ENCODE measurements at places on chromosomes 3 and 15.

DNA sequence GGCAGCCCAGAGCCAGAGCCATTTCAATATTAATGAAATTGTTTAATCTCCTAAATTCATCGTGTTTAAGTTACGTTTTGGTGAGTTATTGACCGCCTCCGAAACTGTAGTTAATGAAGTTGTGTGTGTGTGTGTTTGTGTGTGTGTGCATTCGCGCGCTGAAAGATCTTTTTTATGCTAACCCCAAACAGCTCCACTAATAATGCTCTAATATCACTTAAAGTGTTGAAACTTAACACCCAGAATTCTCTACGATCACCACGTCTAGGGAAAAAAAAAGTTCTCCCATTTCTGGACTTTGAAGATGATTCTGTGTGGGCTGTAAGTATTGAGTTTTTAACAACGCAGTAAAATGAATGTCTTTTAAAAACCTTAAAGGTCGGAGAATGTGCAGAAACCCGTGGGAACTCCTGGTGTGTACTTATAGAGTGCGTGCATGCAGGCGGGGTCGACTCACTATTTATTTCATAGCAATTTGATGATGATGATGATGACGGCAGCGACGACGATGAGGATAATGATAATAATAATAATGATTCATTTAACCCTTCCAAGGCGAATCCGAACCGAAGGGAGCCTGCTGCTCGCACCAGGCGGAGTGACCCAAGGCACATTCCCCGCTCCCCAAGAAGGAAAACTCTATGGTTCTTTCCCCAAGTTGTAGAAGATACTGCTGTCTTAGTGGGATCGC, 1.4 kb upstream of the FOXB1 start:
- DNase-seq = no peak

GRCh38 chr15:75037685-75038084, 14.3 kb downstream of the PPCDC start:
- no peak for DNase-seq

DNA sequence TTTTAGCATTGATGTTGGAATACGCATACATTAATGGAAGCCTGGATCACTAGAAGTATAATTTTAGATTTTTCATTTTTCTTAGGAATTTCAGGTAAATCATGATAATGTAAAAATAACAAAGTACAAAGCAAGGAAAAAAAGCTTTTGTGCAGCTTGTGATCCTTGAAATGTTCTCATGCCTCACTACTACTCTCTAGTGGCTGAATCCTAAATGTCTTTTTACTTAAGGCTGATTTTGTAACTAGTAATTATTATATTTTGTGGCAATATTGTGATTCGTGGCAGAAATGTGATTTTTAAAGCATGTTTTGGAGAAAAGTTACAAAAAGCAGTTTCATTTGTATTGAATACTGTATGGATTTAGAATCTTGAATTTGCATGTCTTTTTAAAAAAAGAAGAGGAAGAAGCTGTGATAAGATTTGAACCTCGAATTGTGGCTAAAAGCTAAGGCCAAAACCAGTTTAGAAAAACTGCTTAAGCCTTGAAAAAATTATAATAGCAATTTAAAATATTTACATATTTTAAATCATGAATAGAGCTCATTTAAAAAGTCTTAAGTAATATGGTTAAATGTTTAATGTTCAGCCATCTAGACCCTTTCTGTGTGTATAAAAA, 39.0 kb downstream of the U2SURP start:
- DNase-seq = no peak

- DNase-seq = no peak
These were observed 30.8 kb downstream of the TMEM45A start for GRCh38 chr3:100523050-100523760.

DNA sequence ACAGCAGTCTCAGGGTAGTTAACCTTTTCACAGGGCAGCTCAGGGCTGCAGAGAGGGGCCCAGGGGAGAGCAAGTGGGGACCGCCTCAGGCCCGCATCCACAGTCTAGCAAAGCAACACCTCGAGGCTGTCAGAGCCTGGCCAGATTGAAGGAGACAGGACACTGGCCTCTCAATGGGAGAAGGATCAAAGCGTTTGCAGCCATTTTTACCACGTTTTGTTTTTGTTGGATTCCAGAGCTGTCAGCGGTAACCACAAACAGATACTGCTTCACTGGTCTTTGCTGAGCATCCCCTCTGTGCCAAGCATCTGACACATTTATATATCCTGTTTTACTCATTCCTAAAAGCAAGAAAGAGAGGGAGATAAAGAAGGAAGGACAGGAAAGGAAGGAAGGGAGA, 153.8 kb downstream of the SHQ1 start:
- DNase-seq = no peak

GRCh38 chr15:80967451-80967850, 22.2 kb downstream of the MESD start:
- DNase-seq = no peak

DNA sequence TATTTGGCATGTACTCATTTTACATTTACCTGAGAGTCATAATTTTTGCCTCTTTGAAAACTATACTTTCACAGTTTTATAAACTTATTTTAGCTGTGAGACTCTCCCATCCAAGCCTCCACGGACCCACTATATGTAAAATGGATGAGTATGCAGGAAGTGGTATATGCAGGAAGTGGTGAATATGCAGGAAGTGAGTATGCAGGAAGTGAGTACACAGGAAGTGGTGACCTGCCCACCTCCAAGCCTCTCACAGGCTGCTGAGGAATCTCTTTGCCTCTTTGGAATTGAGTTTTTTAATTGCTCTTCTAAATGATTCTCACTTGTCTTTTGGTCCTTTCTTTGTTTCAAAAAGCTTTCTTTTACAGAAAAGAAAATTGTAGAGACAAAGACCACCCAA, 85.2 kb downstream of the KBTBD8 start:
- DNase-seq = peak; percentile 10

DNA sequence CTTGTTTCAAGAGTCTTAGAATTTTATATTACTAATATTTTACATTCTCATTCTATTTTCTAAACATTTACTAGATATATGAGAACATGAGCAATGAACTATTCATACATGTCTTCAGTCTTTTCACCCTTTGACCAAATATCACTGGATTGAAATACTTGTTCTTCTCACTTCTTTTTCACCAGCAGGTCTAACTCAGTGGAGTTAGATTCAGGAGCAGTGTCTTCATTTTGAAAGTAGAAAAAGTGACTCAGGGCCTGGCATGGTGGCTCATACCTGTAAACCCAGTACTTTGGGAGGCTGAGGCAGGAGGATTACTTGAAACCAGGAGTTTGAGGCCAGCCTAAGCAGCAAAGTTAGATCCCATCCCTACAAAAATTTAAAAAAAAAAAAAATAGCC, 70.8 kb downstream of the USP13 start:
- no peak for DNase-seq

DNA sequence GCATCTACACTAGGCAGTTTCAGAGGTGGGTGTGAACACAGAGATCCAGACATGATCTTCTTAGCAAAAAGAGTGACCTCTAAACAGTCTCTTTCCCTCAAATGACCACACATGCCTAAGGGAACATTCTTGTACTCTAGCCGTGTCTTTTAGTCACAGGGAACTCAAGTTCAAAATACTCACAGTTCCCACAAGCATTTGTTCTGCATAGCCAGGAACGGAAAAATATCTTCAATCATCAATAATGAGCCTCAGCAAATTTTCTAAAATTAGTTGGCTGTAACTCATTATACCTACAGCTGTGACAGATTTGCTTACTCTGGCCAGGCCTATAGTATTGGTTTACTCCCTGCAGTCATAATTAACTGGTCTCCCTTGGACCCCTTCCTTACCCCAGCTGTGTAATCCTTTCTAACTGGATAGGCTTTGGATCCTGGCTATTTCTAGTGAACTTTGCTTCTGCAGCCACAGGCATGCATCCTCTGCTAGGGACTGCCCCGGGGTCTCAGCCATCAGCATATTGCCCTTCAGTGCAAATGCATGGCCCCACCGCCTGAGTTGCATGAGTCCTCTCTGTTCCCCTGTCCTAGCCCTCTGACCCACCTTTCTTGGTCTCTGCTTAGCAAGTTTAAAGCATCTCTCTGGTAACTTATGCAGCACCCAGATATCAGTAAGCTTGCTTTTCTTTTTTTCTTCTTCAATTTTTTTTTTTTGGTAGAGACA, 56.0 kb upstream of the HACD2 start:
- DNase-seq = no peak

DNA sequence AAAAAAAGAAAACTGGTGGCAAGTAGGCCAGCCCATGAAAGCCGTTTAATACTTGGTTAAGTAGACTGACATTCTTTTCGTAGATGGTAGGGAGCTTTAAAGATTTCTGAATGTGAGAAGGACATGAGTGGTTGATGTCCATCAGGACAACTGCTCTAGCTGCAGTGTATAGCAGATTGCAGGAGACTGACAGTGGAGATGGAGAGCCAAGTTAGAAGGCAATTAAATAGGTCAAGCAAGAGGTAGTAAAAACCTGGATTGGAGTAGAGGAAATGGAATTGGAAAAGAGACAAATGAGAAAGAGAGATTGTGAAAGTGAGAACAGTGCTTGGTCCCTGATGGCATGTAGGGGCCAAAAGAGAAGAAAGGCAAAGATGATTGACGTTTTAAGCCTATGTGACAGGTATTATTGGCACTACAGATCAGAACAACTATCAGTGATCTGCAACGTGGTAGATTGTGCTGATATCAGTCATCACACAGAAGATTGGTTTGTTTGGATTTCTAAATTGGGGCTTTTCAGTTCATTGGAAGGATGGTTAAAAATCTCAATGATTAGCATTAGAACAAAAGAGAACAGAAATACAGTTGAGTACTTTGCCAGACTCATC, 74.0 kb downstream of the CNTN4 start:
- no peak for DNase-seq

GRCh38 chr3:128247666-128248409, 94.6 kb downstream of the EEFSEC start:
- no peak for DNase-seq

DNA sequence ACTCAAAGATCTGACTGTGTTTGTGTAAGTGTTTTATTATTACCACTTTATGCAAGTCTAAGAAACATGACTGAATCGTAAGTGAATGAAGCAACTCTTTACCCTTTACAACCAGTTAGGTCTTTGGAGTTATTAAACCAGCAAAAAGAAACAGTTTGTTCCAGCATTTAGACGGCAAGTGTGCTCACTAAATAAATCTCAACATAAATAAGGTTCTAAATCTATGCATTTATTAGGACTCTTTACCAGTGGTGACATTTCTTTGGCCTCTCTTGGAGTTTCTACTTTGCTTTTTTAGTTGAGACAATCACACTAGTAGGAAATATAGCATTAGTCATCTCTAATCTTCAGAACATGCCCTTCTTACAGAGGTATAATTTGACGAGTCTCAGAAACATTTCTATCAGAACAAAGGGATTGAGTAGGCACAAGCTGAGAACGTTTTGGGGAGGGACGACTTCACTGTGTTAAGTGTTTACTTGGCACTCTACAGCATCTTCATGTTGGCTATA, 739.9 kb upstream of the NR2F2 start:
- DNase-seq = no peak

GRCh38 chr3:100257586-100257985, 3.2 kb upstream of the TBC1D23 start:
- DNase-seq = no peak

DNA sequence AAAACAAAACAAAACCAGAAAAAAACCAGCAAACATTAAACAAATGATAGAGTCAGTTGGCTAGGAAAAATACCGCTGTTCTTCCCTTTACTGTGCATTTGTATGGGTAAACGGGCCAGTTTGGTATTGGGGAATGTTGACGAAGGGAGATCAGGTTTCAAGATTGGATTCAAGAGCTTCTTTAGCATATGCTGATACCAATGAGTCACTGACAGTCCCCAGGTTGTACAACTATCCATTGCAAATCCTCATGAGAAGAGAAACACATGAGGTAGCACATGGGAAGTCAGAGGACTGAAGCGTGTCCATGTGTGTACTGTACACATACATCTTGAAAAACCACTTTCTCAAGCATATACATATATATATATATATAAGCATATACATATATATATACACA, 25.6 kb downstream of the TIGIT start:
- DNase-seq = no peak

GRCh38 chr15:74383695-74384565, 16.5 kb upstream of the CYP11A1 start:
- DNase-seq = peak; percentile 65

- DNase-seq = no peak
These were observed 169.6 kb downstream of the CFAP20DC start for GRCh38 chr3:58880182-58880581.

DNA sequence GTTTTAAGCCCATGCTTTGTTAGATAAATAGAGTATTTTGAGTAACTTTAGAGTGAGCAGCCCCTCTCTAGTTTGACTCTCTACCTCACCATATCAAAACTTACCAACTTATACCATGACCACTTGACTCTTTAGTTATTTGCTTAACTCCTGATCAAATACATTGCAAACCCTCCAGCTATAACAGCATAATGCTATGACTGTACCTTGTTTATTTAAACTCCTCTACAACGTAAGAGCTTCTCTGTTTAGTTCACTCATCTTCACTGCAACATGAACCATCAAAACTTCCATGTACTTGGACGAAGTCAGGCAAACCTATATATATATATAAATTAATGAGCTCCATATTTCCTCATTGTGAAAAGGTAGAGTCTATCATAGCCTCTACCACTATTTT, 218.2 kb downstream of the DPH6 start:
- no peak for DNase-seq

- no peak for DNase-seq
These were observed 3.6 kb upstream of the GLCE start for GRCh38 chr15:69156736-69157381.

- DNase-seq = no peak
These were observed 27.1 kb upstream of the GPR156 start for GRCh38 chr3:120311863-120312794.

DNA sequence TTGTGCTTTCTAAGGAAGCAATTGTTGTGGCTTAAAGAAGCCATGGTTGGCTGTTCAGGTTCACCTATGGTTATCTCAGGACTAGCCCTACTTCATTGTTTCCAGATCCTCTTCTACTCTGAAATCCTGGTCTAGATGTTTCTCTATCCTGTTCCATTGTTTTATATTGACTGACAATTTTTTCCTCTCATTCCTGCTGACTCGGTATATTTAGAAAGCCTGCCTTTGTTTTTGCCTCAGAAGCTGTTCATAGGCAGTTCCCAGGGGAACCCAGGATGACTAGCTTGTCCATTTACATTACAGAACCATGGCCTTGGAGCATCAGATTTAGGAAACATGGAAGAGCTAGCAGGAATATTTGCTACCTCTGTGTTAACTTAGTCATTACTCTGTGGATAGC, 64.0 kb downstream of the SLC9C1 start:
- DNase-seq = no peak

GRCh38 chr3:172685331-172686214, 25.3 kb downstream of the NCEH1 start:
- DNase-seq = no peak

Measured in stimulated activated CD4-positive, alpha-beta T cell treated with anti-CD3 and anti-CD28 coated beads, Interleukin-4, amount 100 ng/mL, for 4 hours (primary cell).